ENCODE measurements at places on chromosomes 1 and 21. TPM values are rescaled to one million over a fixed set of nuclear protein-coding genes. Genes with fewer than 3 reads are reported as not detected.

DNA sequence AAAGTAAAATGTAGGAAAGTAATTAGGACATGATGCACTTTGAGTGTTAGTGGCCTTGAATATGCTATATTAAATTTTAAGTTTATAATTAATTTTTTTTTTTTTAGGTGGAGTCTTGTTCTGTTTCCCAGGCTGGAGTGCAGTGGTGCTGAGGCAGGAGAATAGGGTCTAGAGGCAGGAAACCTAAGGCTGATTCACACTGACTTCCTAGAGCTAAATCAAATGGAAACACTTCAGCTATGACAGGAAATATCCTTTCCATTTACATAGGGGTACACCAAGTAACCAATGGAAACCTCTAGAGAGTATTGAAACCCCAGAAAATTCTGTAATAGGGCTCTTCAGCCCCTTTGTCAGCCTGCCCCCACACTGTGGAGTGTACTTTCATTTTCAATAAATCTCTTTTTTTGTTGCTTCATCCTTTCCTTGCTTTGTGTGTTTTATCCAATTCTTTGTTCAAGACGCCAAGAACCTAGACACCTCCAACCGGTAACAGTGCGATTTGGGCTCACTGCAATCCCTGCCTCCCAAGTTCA lies 17.9 kb upstream of the THRAP3 start:
- DNase-seq: no peak

DNA sequence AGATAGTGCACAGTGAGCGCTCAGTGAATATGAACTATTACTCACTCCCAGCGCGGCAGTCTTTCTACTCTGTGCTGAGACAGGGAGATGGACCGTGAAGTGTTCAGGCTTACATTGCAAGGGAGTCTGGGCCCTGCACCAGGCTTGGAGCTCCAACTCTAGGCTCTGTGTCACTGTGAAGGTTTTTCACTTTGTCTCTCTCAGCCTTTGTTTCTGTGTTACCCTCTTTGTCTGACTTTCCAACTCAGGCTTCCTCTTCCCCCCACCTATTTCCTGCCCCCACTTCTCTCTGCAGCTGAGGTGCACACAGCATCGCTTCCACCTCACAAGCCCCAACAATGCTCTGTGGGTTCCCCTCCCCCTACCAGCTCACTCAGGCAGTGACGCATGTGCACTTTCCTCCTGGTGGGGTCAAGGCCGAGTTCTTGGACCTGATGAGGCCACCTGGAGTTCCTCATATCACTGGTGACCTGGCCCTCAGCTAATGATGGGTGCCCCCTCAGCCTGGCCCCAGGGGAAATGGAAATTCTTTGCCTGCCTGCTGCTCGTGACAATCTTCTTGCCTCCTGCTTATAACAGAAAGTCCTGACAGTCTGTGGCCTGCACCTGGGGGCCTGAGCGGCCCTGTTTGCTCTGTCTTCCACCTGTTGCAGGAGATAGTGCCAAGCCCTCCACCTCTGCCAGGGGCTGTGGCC lies 1.1 kb upstream of the LCK start:
- no peak for DNase-seq

- no peak for DNase-seq
These were observed 566 bp upstream of the PAQR7 start for GRCh38 chr1:25875856-25876692.

DNA sequence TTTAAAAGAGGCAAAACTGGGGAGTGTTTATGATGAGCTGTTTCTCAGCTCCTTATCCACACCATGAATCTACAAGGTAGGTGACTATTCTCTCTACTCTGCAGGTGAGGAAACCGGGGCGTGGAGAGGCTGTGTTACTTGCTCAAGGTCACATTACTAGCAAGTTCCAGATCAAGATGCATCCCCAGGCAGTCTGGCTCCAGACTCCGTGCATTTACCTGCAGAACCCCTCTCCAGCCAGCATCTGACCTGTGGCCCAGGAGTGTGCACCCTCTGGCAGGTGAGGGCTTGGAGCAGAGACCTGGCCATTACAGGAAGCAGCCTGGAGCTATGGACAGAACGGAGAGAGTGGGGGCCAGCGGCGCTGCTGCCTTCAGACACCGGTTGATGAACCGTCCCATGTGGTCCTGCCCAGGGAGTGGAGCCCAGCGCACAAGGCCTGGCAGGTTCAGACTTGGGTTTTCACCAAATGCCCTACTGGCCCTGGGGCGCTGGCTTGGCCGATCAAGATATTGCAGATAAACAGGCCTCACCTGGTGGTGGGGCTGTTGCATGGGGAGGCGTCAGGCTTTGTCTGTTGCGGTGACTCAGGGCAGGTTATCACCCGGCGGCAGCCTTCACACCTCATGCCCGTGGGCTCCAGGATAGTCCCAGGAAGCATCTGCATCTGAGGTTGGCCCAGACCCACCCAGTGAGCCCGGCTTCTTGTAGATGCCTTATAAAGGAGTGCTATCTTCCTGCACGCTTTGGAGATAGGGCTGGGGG lies 29.2 kb upstream of the WNT4 start:
- no peak for DNase-seq

- no peak for DNase-seq
These were observed 880.2 kb upstream of the NEGR1 start for GRCh38 chr1:73162564-73162963.

GRCh38 chr1:147168626-147169058 lies 3.6 kb downstream of the PRKAB2 start:
- DNase-seq: no peak

- DNase-seq: no peak
These were observed 5.3 kb downstream of the CLCA2 start for GRCh38 chr1:86429122-86429725.

DNA sequence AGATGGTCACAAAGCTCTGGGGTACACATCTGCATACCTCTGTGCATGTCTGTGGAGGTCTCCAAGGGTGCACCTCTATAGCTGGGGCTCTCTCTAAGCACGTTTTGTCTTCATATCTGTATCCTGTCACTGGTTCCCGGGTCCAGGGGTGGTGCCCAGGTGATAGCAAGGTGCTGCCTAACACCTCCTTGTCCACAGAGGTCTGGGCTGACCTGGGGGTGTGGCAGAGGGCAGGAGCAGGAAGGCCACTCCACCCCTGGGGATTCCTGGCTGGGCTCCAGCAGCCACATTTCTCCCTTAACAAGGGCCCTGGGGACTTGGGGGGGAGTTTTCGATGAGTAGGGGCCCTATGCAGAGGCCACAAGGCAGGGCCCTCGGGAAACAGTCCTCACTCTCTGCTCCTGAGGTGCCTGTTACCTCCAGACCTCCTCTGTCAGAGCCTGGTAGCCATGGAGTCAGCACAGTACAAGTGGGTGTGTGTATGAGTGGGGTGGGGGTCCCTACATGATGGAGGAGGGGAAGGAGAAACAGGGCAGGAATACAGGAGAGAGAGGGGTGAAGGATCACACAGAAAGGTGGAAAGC lies 7.0 kb upstream of the CDCP2 start:
- DNase-seq: no peak

GRCh38 chr1:25806418-25806817 lies 6.4 kb downstream of the SELENON start:
- DNase-seq: no peak

GRCh38 chr1:172637522-172637921 lies 21.4 kb upstream of the FASLG start:
- no peak for DNase-seq

DNA sequence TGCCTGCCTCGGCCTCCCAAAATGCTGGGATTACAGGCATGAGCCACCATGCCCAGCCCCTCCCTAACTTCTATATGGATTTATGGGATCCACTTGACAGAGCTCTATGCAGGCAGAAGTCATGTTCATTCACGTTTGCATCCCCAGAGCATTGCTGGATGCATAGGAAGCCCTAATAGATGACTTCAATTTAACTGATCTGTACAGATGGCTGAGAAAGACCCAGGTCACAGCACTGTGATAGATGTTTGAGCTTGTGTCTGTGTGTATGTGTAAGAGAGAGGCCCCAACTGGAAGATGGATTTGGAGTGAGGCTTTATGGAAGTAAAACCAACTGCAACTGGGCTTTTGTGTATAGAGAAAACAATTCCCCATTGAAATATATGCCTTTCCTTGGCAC lies 30.9 kb upstream of the PLXNA2 start:
- DNase-seq: no peak

- no peak for DNase-seq
These were observed 11.8 kb upstream of the MAB21L3 start for GRCh38 chr1:116099379-116099778.

- DNase-seq: no peak
These were observed 54.6 kb upstream of the RWDD3 start for GRCh38 chr1:95179205-95179986.

- no peak for DNase-seq
These were observed 10.1 kb upstream of the PLA2G5 start for GRCh38 chr1:20059847-20060246.

- peak; percentile 77 for DNase-seq
These were observed 28.1 kb downstream of the IL6R start for GRCh38 chr1:154433161-154433764.

DNA sequence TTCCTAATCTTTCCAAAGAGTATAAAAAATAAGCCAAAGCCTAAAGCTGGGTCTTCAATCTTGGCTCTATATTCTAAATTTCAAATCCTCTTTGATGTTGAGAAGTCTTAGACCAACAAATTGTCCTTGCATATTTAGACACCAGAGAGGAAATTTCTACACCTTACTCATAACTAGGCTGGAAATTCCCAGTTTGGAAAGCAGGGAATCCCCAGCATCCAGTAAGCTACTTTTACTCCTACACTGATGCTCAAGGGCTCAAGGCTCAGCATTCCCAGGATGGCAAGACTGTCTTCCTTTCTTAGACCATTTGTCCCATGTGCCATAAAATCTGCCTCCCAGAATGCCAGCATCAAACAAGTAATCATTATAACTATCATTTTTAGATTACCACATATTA lies 28.3 kb downstream of the PRDX6 start:
- DNase-seq: no peak

DNA sequence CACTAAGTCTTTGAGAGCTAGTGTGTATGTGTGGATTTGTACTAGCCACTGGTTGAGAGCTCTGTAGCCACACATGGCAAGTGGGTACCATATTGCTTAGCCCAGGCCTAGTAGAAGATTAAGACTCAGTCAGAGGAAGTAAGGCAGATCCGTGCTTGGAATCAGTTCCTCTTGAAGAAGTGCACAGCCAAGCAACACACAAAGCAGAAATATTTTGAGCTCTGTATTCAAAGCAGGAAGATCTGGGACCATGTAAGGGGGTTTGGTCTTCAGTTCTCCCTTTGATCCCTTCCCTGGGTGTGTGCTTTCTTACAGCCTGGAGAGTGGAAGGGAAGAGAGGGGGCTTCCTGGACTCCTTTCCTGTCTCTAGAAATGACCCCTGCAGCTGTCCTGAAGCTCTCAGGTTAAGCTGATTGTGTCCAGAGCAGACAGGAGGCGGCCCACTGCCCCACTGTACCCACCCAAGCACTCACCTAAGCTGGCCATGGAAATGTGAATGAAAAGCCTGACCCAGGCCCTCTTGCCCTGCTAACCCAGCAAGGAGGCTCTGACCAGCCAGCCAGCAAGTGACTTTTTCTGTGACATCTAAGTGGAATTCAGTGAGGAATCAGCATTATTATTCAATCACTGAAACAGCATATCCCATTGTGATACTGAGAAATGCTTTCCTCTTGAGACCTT lies 3.6 kb downstream of the ETS2 start:
- no peak for DNase-seq

DNA sequence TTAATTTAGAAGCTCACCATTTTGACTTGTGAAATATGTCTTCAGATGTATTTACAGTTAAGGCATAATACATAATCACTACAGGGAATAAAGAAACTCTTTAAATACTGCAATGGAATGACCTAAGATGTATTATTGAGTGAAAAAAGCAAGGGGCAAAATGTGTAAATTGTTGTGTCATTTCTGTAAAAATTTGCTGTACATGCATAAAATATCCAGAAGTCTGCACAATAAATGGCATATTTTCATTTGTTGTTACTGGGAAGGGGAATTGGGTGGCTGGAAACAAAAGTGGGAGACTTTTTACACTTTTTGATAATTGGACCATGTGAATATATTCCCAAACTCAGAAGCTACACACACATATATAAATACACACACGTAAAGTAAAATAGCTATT lies 17.1 kb downstream of the LRIG2 start:
- DNase-seq: no peak

DNA sequence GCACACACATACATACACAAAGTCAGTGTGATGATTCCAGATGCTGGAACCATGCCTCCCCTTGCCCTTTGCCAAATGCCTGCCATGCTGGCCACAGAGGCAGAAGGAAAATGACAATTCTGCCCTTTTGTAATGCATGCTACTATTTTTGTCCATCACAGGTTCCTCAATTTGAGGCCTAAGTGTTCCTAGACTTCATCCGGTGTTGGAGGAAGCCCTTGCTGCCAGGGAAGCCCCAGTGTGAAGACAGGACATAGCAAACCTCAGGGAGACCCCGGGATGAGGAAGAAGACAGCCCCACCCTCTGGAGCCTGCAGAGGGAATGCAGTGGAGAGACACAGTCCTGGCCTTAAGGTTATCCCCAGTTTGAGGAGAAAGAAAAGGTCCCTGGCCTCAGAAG lies 14.4 kb downstream of the PRR9 start:
- no peak for DNase-seq

DNA sequence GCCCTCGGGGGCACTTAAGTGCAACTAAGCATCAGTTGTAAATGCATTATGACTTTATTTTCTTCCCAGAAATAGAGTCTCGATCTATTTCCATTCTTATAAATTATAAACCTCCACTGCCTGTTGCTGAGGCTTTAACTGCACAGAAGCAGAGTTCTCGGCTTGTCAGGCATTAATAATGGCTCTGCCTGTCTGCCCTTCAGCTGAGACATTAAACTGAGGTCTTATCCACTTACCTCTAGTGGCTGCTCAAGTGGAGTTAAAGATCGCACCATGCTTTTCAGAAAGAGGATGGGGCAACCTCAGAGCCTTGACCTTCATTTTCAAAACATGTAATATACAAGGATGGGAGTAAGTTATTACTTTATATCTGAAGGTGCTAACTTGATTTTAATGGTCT lies 597.6 kb upstream of the PRMT6 start:
- no peak for DNase-seq

Gene KIAA1614
- total RNA-seq: 8.5 TPM

Gene KIRREL1
- total RNA-seq: 11.6 TPM

Gene NR0B2
- not detected for total RNA-seq

Gene GNG4
- total RNA-seq: 0.12 TPM

Gene APOBEC4
- total RNA-seq: not detected

Gene DR1
- total RNA-seq: 66.1 TPM

Gene CRYZL1
- 12.8 TPM for total RNA-seq

Gene SERTAD4
- 9.6 TPM for total RNA-seq

Gene SRM
- total RNA-seq: 31.5 TPM

Gene AGBL4
- 0.66 TPM for total RNA-seq

Gene CELSR2
- total RNA-seq: 106 TPM

Gene FCRL6
- total RNA-seq: 0.42 TPM

All from lower leg skin (tissue), 4 donors.